Activated CD4-positive, alpha-beta T cell treated with anti-CD3 and anti-CD28 coated beads, Interleukin-2, amount 50 U/mL, for 4 hours (primary cell): ENCODE measurements at places on chromosomes 13 and 19.

DNA sequence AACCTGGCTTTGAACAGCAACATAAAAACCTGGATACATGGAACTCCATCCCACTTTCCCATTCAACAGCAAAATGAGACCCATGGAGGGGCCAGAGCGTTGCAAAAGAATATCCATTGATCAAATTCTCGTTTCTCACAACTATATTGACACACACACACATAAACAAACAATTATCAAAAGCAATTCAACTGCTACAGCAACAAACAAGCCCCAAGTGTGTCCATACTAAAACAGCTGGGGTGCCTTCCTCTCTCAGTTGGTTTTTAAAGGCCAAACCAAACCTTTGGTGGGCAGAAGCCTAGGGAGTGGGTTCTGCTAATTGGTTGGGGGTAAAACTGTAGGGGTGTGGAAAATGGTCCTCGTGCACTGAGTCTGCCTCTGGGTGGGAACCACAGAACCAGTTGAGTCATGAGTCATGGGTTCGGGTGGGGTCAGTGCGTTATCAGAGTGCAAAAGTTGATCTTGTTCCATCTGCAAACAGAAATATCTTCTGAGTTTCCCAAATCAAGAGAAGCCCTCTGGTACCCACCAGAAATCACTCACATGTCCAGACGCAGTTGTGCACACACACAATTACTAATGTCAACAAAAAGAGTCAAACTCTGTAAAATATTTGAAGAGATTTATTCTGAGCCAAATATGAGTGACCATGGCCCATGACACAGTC lies 18.5 kb downstream of the GPR42 start:
- no peak for DNase-seq

GRCh38 chr19:6739883-6740588 lies 556 bp downstream of the TRIP10 start:
- no peak for DNase-seq

DNA sequence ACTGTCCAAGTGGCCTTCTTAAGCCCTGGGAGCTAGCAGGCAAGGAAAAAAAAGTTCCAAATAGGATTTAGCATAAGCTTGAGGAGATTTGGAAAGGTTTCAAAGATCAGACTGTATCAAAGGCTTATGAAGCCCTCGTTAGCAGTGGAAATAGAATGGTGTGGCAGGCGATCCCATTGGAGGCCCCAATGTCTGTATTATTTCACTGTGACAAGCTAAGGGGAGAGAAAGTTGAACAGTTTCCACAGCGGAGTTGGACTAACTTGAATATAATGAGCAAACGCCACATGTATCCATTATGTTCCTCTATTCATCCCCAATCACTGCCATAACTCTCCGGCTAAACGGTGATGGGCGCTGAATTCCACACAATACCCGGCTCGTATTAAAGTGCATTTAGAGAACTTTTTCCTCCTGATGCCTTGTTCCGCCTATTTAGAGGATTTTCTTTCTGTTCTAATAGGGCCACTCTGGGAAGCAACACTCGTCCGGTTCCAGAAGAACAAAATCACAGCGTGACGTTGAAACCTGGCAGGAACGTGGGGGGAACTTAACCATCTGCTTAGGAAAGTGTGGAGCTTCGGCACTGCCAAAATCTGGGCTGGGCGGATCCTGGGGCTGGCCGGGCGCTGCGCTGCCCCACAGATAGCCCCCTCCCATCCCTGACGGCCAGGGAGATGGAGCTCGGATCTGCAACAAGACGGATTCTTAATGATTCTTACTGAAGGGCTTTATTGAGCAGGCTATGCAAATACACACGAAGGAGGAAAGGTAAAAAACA lies 1.0 kb upstream of the PCDH8 start:
- DNase-seq = no peak

DNA sequence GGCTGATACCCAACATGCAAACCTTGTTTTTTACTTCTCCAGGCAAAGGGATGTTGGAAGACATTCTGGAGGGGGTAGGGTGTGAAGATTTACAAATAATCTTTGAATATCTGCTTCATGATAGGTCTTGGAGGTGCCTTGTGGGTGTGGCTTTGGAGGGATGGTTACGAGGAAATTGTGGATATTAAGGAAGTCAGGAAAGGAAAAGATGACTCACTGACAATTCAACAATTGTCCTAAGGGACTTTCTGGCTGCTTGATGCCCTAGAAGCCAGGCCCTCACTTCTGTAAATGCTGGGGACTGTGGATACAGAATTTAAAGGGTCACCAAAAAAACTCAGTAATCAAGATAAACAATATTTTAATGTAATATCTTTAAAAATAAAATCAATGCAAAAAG lies 37.4 kb upstream of the ZNF527 start:
- DNase-seq = no peak

DNA sequence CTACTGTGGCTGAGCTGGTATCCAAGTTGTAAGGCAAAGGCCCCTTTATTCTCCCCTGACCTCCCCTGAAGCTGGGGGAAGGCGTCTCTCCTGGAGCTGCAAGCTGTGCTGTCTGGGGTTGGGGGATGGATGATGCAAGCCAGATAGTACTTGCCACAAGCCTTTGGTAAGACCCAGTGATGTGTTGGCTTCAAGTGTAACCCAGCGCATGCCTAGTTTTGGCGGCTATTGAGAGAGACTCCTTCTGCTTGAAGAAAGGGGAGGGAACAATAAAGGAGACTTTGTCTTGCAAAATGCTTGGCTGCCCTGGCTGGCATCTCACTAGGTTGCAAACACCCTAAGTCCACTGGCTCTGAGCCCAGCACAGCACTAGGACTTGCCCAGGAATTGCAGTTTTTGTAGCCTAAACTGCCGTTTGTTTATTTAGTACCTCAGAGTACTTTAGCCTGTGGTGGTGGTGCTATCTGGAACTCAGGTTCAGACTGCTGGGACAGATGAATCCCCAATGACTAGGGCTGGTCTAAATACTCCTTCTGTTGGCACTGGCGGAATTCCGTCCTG lies 108.2 kb downstream of the TNFSF13B start:
- no peak for DNase-seq

- no peak for DNase-seq
Measured at GRCh38 chr13:107252021-107252420, 684.1 kb upstream of the ARGLU1 start.

DNA sequence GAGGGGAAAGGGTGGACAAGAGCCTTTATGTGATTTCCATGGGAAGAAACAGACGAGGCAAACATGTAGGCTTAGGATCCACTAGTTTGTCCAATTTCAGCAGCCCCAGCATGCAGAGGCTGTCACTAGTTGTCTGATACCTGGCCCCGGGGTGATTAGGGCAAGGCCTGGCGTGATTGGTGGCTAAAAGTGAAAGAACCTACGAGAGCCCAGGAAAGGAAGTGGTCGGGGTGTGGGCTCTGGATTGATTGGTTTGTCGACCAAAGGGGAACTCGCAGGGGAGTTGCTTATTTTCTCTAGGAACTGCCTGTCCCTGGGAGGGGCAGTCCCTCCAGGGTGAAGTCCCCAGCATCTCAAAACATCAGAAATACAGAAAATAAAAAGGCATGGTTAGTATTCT lies 64.2 kb upstream of the UQCRFS1 start:
- peak; percentile 12 for DNase-seq

DNA sequence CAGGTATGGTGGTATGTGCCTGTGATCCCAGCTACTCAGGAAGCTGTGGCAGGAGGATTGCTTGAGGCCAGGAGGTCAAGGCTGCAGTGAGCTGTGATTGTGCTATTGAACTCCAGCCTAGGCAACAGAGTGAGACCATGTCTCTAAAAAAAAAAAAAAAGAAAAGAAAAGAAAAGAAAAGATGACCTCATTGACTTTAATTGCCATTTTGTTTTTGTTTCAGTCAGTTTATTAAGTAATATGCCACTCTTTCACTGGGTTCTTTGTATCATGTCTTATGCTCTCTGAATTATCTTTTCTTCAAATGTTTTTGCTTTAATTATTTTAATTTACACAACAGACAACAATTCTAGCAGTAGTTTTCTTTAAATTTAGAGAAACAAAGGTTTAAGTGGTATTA lies 293.8 kb downstream of the TSHZ3 start:
- no peak for DNase-seq

- no peak for DNase-seq
Measured at GRCh38 chr13:40102360-40102727, 446.9 kb downstream of the COG6 start.

DNA sequence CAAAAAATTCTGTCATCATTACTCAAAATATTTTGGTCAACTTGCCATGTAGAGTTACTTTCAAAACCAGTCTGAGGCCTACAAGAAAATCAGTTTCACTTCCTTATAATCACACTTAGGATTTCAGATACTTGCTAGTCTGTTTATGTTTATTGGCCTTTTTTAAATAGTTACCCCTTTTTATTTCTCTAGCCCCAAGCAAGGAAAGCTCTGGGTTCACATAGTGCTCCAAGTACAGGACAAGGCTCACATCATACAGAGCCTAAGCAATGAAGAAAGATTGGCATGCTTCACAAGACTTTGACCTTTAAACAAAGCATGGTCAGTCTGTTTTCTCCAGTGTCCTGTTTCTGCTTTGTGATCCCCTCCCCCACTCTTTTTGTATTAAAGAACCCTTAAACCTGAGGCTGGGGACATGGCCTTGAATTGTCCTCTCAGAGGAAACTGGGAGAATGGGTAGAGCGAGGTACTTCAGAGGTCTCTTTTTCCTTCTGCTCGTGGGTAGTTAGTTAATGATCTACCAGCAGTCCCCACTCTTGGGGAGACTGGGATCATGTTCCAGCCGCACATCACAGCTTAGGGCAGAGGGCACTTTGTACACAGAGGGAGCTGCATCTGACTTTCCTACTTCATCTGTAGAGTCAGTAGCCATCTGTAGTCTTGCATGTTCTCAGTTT lies 30.7 kb downstream of the CEACAM1 start:
- DNase-seq = no peak

GRCh38 chr19:15048128-15048527 lies 1.2 kb upstream of the CASP14 start:
- DNase-seq = no peak

- no peak for DNase-seq
Measured at GRCh38 chr13:104295537-104295936, 1229.3 kb upstream of the SLC10A2 start.

DNA sequence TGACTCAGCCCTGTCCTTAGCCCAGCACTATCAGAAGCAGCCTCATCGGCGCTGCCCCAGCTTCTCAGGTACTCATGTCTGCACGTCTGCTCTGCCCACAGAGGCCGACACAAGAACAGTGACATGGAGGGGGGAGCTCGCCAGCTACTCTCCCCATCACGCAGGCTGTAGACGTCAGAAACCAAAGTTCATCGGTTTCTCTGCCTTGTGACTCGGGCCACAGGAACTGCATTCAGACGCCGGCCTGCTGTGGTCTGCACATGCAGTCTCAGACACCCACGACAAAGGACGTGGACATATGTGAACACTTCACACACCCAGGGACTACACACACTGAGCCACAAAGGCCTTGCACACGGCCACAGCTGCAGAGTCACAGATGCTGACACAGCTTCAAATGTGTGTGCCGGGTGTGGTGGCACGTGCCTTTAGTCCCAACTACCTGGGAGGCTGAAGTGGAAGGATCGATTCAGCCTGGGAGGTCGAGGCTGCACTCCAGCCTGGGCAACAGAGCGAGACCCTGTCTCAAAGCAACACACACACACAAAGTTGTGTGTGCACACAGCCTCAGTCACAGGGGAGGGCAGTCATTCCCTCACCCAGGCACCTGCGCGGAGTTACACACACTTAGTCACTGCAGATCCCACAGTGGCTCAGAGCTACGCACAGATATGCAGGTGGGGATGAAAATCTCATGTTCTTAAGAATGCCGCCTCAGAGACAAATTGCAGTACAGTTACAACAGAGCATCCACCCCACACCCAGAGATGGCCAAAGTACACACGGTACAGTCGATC lies 4.9 kb upstream of the ZFP36 start:
- DNase-seq = peak; percentile 79

GRCh38 chr13:50309318-50309717 lies 294.1 kb downstream of the KCNRG start:
- no peak for DNase-seq

DNA sequence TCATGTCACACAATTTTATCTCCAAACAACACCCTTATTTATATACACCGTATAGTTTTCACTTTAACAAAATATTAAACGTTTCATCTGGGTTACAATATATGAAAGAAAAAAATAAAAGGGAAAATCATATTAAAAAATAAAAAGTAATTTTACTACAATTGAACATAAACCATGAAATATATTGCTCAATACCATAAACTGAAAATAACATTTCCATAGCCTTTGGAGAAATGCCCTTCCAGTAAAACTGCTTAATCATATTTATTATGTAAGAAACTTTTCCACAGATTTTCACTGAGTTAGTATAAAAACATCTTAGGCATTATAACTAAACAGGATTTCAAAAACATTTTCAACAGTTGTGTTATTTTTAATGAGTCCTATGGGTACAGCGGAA lies 1.5 kb upstream of the ZNF347 start:
- DNase-seq = no peak

DNA sequence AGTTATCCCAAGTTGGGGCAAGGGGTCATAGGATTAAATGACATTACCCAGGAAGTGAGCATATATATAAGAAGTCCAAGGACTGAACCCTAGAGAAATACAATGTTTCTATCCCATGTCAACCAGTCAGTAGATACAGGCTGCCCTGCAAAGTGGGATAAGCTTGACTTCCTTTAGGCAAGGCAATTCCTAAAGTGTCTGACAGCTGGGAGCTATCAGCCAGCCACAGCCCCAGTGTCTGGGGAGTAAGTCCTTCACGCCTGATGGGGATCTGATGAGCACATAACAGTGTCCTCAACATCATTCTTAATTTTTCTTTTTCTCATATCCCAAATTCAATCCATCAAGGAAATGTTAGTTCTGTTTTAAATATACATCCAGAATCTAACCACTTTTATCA lies 54.1 kb downstream of the DNAJC15 start:
- DNase-seq = no peak

DNA sequence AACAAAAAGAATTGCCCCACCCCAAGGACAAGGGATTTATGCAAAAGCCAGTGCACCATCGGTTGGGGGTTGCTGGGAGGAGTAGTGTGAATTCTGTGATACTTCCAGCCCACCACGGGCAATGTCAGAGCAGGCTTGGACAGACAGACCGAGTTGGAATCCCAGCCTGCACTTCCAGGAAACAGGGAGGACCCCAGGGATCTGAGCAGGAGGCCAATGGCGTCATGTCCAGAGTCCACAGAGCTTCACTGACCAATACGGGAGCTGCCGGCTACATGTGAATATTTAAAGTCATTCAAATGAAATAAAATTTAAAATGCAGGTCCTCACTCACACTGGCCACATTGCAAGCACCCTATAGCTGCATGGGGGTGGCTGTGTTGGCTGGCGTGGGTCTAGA lies 10.9 kb downstream of the ZNRF4 start:
- DNase-seq = no peak

GRCh38 chr13:20547479-20547908 lies 19.5 kb upstream of the IFT88 start:
- DNase-seq = no peak

- no peak for DNase-seq
Measured at GRCh38 chr13:50800091-50800739, 43.3 kb downstream of the DLEU7 start.

DNA sequence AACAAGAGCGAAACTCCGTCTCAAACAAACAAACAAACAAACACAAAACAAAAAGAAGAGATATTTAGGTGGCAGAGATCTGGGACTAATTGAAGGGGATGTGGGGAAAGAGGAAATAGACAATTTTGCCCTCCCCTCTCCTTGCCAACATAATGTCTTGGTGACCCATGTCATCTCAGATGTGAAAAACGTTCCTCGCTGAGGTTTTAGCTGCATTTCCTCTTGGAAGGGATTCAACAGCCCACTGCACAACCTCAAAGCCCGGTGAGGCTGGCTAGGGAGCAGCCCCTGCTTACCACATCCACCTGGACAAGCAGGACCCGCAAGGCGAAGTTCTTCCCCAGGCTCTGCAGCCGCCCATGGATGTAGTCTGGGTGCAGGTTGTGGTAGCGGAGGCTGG lies 4.9 kb downstream of the ERCC1 start:
- no peak for DNase-seq
